ENCODE measurements at places on chromosomes 5 and 9.

DNA sequence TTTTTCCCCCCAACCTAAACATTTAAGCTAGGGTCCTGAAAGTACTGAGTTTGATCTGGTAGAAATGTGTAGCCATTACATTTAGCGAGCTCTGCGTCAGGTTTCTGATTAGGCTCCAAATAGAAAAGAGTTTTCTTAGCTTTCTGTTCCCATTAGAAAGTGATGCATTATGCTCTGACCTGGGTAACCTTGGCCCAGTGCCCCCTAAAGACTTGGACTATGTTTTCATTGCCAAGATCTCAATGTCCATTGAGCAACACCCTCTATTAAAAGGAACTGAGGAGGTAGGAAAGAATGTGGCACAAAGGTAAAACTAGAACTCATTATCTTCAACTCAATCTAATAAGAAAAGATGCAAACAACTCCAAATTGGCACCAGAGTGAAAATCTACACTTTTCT, 358.9 kb upstream of the PCSK5 start:
- DNase-seq: no peak

DNA sequence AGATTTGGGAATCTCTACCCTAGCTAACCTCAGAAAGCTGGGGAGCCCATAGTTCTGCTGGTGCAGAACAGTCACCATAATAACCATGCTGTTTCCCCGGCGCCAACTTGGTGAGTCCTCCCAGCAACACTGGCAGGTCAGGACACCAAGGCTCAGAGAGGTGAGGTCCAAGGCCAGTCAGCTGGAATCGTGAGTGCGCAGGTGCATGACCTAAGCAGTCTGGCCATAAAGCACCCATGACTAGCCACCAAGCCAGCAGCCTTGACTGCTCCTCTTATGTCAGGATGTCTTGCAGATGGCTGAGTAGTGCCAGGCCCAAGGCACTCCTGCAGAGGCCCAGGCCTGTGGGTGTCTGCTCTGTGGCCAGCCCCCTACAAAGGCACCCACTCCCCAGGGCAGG, 2.6 kb downstream of the RNF44 start:
- no peak for DNase-seq

DNA sequence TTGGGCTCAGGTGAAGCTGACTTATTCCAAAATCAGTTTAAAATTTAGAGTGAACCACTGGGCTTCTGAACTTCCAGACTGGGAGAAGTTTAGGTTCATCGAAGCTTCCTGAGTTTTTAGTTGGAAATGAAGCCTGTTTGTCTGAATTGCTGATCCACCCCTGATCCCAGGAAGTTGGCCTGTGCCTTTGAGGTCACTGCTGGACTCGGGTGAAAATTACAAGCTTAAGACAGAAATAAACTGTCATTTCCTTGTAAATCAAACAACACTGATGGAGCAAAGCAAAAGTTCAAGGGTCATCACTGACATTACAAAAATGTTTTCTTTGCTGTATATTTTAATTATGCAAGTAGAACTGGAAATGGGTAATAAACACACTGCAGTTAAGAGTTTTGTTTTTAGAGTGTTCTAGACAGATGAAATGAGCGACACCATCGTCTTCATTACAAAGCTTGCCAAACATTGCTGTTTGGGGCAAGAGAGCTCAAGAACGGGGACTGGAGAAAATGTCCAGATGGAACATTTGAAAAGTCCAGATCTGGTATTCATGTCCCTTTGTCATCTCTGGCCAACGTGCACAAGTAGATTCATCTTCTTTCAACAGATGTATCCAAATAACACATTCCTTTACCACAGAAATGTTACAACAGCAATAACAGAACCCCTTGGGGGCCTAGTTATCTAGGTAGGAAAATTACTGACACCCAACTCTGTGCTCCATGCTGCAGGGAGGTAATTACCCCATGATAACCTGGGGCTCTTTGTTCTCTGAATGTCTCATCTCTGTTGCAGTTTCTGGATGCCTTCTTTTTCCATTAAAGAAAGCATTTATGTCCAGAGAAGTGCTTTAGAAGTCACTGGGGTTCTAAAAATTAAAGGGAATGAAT, 142.4 kb upstream of the ERCC6L2 start:
- no peak for DNase-seq

DNA sequence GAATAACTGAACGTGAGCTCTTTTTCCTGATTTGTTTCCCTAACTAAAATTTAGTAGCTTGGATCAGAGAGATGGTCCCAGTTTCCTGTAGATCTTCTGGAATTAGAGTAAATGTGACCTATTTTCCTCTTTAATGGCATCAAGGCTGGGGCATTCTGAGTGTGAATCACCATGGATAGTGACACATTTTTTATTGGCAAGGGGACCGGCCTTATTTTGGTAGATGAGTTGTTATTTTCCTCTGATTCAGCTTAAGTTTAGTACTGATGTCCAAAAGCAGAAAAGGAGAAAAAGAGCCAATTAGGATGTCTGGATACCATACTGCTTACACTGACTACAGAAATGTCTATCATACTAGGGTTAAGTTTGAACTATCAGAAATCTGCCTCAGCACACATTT, 68.1 kb downstream of the RNF38 start:
- no peak for DNase-seq

DNA sequence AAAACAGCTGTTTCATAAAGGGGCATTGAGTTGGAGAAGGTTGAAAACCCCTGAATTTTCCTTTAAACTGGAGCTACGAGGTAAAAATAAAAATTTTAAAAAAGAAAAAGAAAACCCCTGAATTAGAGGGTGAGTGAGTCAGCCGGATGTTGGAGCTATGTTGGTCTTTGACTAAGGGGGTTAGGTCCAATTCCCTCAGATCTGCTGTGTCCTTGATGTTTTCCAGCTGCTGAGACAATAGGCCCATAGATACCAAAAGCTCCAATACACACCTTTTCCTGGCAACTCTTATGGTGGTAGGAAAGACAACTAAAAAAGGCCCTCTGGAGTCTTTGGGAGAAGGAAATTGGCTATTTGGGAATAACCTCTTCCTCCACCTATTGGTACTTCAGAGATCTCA, 79.4 kb upstream of the SAP30L start:
- DNase-seq: no peak
